ENCODE measurements at places on chromosomes 7 and 10.

DNA sequence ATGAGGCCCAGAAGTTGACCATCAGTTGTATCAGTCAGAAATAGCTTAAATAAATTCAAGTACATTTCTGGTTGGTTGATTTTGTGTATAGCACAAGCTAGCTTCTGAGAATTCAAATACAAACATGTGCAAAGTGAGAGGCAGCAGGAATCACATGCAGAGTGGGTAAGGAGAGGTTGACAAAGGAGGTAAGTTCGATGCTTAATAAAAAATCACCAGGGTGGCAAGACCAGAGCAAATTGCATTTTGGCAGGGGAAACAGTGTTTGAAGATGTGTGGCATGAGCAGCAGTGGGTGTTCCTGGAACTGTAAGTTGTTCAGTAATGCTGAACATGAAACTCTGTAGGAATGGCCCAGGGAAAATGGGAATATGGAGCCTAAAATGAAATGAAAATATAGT lies 52.6 kb downstream of the GNAI1 start:
- no peak for DNase-seq

DNA sequence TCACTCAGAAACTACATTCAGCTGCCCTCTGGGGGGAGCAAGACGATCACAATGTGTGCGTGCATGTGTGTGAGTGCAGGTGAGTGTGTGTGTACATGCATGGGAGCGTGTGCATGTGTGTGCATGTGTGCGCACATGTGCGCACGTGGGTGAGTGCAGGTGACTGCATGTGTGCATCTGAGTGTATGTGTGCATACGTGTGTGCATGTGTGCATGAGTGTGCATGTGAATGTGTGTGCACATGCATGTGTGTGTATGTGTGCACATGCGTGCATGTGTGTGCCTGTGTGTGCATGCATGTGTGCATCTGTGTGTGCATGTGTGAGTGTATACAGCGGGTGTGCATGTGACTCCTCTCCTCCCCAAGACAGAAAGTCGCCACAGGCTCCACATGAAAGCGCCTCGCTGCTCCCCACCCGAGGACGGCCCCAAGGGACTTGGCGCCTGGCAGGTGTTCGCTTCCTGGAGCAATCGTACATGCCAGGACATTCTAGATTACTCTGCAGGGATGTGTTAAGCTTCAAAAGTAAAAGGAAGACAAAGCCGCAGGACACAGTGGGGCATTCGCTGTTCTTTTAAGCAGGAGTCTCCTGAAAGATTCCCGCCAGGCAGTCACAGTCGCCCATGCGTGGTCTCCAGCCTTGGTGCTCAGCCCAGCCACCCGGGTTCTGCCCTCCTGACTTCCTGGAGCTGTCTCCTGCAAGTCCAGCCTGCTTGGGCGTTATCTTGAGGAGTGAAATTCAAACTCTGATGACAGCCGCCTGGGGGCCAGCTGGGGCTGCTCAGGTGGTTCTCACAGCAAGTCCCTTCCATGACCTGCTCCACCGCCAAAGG lies 42.0 kb upstream of the ADGRA1 start:
- DNase-seq, result no peak

DNA sequence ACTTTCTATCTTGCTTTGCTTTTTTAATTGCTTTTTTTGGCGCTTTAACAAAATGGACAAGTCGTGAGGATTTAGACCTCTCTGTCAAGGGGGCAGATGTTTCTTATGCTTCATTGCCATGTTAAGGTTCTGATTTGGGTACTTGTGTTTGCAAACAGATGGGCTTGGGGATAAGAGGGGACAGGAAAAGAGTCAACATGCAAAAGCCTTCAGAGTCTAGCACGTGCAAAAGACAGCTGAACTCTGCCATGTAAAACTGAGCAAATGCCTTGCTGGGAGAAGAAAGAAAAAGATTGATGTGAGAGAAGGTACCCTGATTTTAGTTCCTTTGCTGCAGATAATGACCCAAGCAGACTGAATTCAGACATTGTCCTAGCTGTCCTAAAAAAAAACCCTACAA lies 173.1 kb downstream of the KIAA1217 start:
- DNase-seq, result no peak

DNA sequence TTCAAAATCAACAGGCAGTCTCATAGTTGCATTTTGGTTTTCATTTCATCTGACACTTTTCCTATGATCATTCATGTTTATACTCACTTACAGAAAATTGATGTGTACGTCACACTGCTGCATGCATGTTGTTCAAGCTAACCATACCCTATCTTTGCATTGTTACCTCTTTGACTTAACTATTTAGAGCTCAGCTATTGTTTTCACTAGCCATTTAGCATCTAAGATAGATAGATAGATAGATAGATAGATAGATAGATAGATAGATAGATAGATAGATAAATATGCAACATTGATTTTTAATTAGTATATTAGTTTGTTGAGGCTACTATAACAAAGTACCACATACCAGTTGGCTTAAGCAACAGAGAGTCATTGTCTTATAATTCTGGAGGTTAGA lies 649.5 kb upstream of the KCND2 start:
- DNase-seq, result no peak

DNA sequence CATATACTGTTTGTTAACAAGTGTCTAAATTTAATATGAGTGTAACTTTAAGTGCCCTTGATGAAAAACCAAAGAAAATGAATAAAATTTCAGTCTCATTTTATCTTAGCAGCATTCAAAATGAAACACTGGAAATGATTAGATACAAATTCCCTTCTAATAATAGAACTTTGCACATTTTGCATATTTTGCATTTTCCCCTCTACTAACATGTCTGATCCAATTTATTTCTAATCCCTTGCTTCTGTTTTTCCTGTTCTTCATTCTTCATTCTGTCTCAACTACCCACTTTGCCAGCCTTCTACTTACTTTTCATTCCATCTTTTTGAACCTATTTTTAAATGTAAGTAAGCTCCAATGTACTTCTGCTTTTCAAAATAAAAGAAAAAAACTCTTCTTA lies 42.7 kb upstream of the SEMA3D start:
- no peak for DNase-seq

- no peak for DNase-seq
Observed at GRCh38 chr10:72277340-72277995, 3.7 kb downstream of the DDIT4 start.

GRCh38 chr10:99433378-99434020 lies 3.1 kb upstream of the GOT1 start:
- DNase-seq, result no peak

DNA sequence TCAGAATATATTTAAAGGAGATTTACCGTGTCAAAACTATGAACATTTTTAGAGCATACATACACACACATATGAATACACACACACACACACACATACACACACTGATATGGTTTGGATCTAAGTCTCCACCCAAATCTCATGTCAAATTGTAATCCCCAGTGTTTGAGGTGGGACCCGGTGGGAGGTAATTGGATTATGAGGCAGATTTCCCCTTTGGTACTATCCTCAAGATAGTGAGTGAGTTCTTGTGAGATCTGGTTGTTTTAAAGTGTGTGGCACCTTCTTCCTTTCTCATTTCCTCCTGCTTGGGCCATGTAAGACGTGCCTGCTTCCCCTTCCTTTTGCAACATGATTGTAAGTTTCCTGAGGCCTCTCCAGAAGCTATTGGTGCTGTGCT lies 515.0 kb upstream of the ZMIZ1 start:
- DNase-seq, result no peak

DNA sequence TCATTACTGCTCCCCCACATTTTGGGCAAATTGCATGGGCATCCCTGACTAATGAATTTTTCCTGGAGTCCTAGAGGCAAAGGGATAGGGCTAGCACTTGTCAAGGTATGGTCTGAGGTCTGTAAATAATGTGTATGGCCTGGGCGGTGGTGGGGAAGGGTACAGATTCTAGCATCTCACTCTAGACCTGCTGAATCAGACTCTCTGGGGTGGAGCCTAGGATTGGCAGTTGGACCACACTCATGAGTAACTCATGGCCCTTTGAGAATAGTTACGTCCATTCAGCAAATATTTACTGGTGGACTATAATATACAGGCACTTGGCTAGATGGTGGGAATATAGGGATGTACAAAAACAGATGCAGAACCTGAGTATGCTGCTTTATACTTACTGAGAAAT lies 118.0 kb downstream of the CELF2 start:
- DNase-seq, result no peak

GRCh38 chr10:93032105-93032808 lies 28.3 kb upstream of the CYP26C1 start:
- DNase-seq, result no peak

DNA sequence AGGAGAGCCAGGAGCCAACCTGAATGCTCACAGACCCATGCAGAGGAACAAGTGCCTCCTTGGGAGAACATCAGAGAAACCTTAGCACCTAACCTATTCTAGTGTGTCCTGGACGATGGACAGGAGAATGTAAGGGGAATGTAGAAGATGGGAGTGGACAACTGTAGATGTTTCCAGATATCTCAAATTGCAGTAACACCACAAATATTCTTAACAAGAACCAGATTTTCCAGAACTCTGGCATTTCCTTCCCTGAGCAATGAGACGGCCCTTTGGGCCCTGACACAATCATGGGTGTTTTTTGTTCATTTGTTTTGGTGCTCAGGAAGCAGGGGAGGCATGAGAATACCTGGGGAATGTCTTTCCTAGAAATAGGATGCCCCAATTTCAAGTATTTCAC lies 196.1 kb upstream of the PRSS1 start:
- no peak for DNase-seq

Measured in suppressor macrophage treated with lipopolysaccharide for 4 hours (primary cell).